ENCODE measurements at places on chromosomes 6 and 20. TPM values are rescaled to one million over a fixed set of nuclear protein-coding genes. Genes with fewer than 3 reads are reported as not detected.

DNA sequence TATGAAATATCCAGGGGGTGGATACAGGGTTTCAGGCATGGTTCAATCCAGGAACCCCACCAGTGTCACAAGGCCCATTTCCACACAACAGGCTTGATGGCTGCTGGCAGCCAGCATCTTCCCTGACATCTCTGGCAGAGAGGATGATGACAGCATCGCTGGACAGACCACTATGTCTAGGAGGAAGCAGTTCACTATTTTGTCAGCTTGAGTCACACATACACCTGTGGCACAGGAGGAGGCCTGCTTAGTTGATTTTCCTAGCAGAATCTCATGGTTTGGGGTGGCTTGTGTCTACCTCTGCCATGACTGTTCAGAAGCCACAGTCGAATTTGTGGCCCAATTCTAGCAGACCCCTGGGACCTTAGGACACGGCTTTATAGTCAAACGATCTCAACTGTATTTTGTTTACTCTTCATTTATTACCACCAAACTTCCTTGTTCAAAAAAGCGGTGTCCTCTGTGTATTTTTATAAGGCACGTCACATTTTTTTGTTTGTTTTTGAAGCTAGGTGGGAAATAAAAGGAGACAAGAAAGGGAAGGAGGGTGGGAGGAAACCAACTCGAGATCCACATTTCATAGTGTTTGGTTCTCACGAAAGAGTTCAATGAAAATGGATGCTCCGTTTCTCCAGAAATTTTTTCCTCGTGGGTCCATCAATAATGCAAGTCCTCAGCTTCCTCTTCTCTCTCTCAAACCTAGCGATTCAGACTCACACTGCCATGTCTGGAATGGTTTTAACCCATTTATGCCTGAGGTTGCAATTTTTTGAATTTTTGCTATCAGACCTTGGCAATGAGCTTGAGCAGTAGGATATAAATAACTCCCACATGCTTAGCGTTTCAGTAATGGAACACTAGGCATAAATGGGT is 94.4 kb downstream of the TOX2 start:
- no peak for DNase-seq

Gene JAG1
- total RNA-seq: 0.25 TPM

DNA sequence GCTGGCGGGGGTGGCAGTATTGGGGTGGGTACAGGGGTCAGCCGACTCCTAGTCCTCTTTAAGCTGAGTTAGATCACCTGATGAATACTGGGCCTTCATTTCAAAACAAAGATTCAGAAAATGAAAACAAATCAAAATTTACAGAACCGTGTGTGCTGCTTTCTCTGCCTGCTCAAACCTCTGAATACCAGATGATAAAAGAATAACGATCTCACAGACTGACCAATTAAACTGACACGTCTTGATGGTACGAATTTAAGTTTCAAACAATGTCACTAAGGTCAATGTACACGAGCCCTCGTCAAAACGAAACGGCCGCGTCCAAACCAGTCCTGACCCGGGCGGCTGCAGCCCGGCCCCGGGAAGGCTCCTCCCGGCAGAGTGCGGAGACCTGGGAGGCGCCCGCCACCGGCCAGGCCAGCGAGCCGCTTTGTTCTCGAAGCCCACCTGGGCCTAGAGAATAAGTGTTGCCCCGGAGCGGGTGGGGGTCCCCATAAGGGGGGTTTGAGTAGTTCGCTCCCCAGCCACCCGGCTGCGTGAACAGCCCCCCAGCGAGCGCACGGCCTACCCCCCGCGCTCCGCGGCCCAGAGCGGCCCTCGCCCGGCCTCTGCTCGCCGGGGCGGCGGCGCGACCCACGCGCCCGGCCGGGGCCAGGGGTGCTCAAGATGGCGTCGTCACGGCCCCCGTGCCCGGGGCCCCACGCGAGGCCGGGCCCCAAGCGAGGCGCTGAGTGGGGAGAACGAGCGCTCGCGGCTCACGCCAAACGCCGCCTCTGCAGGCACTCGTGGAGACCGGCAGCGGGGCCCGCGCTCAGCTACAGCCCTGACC is 728 bp downstream of the PSMA7 start:
- DNase-seq: peak; percentile 18

DNA sequence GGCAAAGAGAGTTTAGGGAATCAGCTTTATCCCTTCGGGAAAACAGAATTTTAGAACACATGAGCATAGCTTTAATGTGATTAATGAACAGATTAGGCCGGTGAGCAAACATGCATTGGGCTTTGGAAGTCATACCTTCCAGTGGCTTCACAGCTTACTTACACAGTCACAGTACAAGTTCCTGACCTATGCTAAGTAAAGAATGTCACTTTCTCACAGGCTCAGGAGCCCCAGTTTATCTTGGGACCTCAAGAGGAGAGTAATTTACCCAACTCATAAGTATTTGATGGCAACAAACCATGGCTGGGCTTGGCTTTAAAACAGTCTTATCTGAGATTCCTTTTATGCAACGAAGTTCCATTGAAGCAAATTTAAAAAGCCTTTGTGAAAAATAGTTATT is 195.9 kb downstream of the AKAP7 start:
- no peak for DNase-seq

DNA sequence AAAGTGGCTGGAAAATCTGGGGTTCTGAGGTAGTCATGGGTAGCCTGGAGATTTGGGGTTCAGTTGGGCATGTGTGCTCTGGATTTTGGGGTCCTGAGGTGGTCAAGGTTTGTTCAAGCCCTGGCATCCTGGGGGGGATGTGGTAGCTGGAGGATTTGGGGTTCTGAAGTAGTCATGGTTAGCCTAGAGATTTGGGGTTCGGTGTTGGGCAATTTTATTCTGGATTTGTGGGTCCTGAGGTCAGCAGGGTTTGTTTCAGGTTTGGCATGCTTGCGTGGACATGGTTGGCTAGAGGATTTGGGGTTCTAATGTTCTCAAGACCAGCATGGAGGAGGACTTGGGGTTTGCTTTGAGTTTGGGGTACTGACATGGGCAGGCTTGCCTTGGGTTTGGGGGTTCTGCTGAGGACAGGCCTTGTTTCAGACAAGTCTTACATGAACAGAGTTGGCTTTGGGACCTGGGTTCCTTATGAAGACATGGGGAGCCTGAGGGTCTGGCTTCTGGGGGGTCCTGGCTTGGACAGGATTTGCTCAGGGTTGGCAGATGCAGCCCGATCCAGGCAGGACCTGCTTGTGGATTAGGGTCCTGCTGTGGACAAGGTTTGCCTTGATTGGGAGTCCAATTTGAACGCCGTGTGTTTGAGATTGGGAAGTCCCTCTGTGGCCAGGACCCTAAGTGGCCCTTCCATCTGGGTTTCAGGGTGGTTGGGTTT is 906 bp downstream of the ANKRD60 start:
- DNase-seq: no peak

Gene ZBTB12
- total RNA-seq: 0.69 TPM

Gene XKR7
- 0.02 TPM for total RNA-seq

Gene MYO6
- 2.0 TPM for total RNA-seq

GRCh38 chr20:62122654-62123449 is 577 bp downstream of the LSM14B start:
- peak; percentile 17 for DNase-seq

DNA sequence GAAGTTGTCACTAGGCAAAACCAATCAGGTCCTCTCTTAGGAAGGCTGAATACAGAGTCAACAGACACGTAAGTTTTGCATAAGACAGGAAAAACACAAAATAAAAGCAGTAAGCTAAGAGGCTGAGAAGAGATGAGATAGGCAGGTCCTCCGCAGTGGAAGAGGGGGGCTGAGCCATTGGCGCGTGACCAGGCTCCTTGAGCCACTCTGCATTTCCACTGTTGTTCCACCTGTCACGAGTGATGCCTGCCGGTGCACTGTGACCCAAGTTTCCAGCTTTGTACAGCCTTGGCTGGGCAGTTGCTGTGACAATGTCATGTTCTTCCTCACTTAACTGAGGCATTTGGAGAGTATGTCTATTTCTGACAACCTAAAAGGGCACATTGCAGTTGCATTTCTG is 58.6 kb downstream of the NUDT3 start:
- no peak for DNase-seq

DNA sequence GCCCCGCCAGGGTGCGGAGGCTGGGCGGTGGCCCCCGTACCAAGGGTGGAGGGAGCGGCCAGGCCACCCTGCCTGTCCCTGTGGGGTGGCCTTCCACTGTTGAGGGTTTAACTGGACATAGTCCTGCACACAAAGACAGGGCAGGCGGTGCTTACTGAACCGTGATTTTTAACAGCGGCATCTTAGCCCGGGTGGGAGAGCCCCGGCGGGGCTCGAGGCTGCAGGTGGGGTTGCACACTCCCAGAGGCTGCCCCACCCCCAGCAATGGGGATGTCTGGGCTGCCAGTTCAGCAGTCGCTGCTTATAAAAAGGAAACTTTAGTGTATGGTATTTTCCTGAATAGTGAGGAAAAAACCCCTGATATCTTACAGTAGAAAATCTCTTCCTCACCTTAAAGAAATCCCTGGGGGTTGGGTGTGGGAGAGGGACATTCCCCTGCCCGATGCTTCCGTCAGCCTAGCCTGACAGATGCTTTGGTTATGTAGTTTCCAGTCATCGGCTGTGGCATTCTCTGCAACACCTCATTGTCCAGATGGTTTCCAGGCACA is 79.4 kb downstream of the IRF4 start:
- peak; percentile 49 for DNase-seq

Gene HLA-DRA
- total RNA-seq: 1.1 TPM

DNA sequence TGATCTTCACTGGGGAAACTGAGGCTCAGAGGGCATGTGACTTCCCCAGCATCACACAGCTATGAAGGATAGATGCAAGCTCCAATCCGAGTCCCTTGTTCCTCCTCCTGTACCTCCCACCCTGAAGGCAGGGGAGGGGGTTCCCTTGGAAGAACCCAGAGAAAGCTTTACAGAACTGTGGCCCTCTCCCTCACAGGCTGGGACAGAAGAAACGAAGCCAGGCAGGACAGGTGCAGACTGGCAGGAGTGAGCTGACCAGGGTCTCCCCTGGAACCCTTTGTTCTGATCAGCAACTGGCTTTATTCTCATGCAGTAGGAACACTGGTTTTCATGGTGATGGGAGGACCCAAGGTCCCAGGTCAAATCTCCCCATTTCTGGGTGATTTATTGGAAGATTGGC is 90.2 kb downstream of the TMEM242 start:
- no peak for DNase-seq

GRCh38 chr6:44257025-44257752 is at the start of gene SLC35B2:
Gene SLC35B2, minus strand, starts transcription at chr6:44257528. Its CDS starts 118 bp downstream, at chr6:44257410.
- DNase-seq: peak; percentile 61

Gene CLDN20
- total RNA-seq: not detected

DNA sequence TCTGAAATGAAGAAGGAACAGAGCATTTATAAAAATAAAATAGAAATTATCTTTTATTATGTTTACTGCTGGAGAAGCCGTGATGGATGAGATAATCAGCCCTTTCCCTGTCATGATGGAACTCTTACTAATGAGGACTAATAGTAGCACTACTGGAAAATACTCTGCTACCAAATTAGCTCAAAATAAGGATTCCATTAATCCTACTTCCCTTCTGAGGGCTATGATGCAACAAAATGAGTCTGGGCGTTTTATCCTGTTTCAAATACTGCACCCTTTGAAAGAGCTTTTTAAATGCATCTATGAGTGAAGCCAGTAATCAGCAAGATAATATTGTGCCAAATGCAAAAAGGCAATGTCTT is 59.3 kb upstream of the CARMIL1 start:
- DNase-seq: no peak

Gene MOG
- total RNA-seq: not detected

GRCh38 chr6:143361536-143362191 is 88.8 kb downstream of the ADAT2 start:
- no peak for DNase-seq

GRCh38 chr20:33881989-33882388 is 70.8 kb downstream of the CHMP4B start:
- no peak for DNase-seq

GRCh38 chr20:46023999-46024398 is 5.0 kb upstream of the SLC12A5 start:
- DNase-seq: no peak

DNA sequence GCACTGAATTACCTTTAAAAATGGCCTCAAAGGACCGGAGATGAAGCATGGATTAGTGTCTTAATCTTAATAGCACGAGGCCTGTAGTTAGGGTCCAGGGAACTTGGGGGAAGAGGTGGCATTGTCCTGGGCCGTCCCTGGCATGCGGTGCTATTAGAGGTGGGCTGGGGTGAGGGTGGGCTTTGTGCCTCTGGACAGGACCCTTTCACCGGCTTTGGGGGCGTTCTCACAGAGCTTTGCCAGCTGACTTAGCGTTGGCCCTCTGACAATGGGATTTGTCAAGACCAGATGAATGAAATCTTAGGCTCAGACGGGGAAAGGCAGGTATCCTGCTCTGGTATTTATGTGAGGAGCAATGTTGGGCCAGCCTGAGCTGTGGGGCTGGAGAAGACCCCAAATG is 59.6 kb downstream of the ERMARD start:
- no peak for DNase-seq

GRCh38 chr6:165842281-165842936 is 179.4 kb upstream of the PDE10A start:
- DNase-seq: no peak

DNA sequence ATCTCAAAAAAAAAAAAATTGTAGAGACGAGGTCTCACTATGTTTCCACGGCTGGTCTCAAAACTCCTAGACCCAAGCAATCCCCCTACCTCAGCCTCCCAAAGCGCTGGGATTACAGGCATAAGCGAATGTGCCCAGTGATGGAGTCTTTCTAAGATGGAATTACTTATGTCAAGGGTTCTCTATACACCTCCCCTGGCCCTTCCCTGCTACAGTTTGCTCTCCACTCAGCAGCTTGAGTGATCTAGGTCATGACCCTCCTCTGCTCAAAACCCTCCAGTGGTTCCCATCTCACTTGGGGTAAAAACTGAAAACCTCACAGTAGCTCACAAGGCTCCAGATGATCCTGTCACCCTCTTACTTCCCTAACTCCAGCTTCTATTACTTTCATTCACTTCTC is 1.8 kb upstream of the DNPH1 start:
- no peak for DNase-seq

DNA sequence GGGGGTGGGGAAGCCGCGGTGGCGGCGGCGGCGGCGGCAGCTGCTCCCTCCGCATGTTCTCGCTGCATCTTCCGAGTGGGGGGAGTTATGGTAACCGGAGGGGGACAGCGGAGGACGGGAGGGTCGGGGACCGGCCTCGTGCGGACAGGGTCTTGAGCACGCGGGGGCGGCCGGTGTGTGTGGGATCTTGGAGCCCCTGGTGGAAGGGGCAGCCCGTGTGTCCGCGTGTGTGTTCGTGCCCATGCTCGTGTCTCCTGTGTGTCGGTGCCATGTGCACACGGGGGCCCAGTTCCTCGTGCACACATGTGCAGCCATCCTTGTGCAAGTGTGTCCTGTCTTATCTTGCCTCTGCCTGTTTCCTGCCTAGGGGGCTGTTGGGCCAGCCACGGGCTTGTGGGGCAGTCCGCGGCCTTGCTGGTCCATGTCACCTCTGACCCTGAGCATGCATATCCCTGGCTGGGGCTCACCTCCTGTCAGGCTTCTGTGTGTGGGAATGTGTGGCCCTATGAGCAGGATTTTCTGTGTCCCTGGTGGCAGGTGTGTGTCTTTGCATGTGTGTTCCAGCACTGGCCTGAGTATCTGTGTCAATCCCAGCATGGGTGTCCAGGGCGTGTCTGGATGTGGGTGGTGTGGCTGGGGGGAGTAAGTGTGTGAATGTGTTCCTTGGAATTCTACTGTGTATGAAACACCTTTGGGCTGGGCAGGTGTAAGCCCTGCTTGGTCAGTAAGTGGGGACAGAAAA is 8.5 kb downstream of the SYNGAP1 start:
- DNase-seq: peak; percentile 56

- DNase-seq: no peak
These were observed 16.6 kb downstream of the ADRM1 start for GRCh38 chr20:62319346-62319909.
